ENCODE measurements at places on chromosomes 7 and 10.

- no peak for DNase-seq
Observed at GRCh38 chr7:6658618-6659345, 21.7 kb downstream of the ZNF316 start.

DNA sequence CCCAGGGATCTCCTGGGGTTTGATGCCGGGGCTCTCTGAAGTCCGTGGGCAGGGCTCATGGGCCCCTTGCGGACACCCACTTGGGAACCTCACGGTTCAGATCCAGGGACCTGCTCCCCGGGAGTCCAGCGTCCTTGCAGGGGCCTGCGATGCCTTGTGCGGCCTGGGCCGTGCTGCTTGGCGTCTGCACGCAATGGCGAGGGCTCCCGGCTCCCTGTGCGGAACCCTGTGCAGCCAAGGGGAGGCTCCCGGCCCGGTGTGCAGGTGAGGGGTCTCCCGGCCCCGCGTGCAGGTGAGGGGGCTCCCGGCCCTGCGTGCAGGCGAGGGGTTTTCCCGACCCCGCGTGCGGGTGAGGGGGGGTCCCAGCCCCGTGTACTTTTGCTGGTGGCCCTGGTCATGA is 146.7 kb downstream of the DNAJB6 start:
- DNase-seq: no peak

DNA sequence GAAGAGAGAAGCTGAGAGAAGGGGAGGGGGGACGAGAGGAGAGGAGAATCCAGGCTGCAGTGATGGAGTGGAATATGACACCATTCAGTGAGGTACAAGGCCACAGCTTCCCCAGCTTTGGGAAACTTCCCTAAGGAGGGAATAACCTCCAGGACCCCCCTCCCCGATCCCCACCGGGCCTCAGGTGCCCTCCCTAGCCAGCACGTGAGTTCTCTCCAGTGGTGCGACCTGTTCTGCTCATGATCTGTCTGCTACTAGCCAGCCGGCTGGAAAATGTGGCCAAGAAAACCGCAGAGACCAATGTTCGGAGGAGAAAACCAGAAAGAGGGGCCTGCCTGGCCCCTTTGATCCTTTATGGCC is 39.9 kb upstream of the AGK start:
- DNase-seq: no peak

DNA sequence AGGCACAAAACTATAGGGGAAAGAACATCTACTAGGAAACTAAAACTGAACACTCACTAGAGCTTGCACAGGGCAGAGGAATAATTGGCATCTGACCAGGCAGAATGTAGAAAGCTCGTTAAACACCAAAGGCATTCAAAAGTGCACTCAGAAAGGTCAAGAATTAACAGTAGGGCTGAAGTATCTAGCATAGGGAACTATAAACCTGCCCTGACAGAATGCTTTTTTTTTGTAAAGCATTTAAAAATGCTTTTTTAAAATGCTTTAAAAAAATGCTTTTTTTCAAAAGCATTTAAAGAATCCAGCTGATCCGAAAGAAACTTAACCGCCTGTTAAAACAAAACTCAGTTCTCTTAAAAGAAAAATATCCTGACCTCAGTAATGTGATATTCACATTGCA is 74.6 kb upstream of the EGFR start:
- no peak for DNase-seq

GRCh38 chr7:91435381-91436059 is 171.3 kb downstream of the FZD1 start:
- no peak for DNase-seq

DNA sequence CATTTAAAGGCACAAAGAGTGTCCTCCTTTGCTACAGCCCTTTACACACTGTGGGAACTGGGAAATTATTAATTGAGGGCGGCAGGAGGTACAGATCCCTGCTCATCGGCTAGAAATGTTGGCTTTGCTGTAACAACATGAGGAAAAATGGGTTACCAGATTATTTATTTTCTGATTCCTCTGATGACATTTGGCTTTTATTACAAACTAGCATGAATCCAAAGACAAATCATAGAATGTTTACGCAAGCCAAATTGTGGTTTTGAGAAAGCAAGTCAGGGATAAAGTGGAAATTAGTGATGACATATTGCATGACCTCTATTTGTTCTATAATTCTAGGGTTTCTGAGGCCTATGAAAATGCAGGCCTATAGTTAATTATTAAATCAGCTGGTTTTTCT is 126.1 kb upstream of the TMEM196 start:
- DNase-seq: no peak
